ENCODE measurements at places on chromosomes 5 and 9.

- peak; percentile 51 for DNase-seq
Observed at GRCh38 chr9:129583308-129584038, 37.4 kb downstream of the C9orf50 start.

GRCh38 chr9:89603767-89604665, 796 bp upstream of the GADD45G start:
- DNase-seq = no peak

DNA sequence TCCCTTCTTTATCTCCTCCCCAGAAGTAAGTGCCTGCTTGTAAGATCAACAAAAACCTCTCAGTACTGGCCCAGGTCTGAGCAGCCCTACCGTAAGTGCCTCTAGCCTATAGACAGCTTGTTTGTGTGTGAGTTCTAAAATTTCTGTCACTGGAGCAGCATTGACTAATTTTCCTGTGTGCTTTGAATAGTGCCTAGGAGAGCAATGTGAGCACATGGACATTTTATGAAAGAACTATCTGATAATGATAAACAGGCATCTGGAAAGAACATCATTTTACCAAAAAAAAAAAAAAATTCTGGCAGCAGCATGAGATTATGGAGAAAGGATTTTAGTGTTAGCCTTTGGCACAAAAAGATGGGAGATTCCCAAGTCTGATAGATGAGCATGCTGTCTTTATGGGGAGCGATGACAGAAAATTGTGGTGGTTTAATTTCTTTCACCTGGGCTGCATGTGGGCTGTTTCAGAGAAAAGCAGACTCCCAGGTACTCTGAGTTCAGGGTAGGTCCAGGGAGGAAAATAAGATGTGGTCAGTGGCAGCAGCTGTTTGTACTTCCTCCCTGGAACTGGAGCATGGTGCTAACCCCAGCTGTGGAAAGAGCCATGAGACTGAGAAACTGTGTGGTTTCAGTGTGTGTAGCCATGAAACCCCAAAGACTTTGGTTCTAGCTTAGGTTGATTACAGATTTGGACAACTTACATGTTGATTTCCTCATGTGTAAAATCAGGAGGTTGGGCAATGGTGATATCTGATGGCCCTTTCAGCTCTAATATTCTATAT, 419.9 kb downstream of the NTRK2 start:
- DNase-seq = no peak

- no peak for DNase-seq
Observed at GRCh38 chr9:6945816-6946215, 188.0 kb downstream of the KDM4C start.

- no peak for DNase-seq
Observed at GRCh38 chr9:130262771-130263170, 2.8 kb upstream of the HMCN2 start.

GRCh38 chr9:16928179-16928945, 57.9 kb upstream of the BNC2 start:
- no peak for DNase-seq

DNA sequence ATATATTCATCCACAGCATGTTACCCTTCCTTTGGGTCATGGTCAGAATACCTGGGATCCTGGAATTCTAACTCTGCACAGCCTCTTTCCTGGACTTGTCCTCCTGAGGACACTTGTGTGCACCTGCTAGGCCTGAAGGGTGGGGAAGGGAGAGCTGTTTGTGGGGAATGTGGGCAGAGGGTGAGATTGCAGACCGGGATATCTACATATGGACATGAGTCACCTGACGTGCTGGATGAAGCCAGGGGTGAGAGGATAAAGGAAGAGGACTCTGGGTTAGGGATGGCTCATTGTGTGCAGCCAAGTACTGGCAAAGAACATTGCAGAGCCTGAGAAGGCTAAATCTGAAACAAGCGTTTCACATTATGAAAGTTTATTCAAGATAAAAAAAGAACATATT, 241.4 kb upstream of the RPS23 start:
- no peak for DNase-seq
